ENCODE measurements at places on chromosomes 3 and 15.

DNA sequence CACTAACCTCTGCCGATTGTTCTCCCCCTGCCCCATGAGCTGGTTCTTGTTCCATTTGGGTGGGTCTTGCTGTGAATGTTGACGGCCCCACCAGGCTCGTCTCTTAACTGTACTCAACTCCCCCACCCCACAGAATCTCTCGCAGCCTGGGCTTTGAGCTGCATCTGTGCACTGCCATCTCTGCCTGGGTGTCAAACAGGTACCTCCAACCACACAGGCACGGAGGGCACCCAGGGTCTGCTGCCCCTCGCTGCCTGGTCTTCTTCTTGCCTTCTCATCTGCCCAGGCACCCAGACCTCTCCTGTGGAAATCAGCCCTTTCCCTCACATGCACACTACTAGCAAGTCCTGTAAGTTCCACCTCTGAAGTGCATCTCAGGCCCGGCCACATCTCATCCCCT is 10.1 kb downstream of the TLR9 start:
- no peak for DNase-seq

- DNase-seq: no peak
Measured at GRCh38 chr3:196210673-196211556, at the start of gene ZDHHC19. ZDHHC19 (minus strand) TSS chr3:196211400; CDS start chr3:196211315, 85 bp downstream.

DNA sequence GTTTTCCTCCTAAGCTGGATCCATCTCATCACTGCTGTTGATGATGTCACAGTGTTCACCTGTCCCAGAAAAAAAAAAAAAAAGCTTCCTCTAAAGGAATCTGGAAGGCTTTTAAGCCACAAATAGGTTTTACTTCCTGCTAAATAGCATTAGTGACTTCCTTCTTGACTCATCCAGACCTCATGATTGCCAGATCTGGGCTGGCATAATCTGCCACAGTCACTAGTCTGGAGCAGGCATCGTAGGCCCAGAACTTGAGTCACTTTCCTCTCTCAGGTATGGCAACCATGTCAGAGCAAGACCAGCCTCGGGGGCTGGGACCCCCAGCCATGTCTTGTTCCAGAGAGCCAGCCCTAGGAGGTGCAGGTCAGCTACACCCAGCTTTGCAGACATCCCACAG is 266.5 kb upstream of the CADM2 start:
- peak; percentile 17 for DNase-seq

DNA sequence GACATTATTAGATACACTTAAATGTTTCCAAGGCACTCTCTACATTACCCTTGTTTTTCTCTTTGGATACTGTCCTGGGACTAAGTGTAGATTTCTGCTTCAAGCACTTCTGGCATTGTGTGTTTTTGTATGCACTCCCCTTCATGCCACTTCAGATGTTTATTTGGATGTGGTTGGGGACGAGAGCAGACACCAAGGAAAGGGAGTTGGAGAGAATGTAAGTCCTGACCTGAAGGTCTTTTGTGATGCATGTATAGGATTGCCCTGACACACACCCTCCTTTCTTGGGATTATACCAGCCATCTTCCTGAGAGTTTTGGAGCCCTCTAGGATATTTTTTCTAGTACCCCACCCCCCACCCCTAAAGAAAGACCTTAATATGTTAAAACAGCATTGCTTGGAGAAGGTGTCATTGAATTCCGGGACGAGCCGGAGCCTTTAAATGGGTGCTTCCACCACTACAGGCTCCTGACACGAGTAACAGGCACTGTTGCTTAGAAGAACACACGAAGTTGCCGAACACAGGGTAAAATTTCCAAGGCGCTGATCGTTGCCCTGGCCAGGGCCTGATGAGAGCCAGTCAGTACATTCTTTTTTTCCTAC is 22.7 kb downstream of the PSMD6 start:
- DNase-seq: no peak

- DNase-seq: no peak
Measured at GRCh38 chr3:45544717-45545296, 49.7 kb upstream of the LIMD1 start.

DNA sequence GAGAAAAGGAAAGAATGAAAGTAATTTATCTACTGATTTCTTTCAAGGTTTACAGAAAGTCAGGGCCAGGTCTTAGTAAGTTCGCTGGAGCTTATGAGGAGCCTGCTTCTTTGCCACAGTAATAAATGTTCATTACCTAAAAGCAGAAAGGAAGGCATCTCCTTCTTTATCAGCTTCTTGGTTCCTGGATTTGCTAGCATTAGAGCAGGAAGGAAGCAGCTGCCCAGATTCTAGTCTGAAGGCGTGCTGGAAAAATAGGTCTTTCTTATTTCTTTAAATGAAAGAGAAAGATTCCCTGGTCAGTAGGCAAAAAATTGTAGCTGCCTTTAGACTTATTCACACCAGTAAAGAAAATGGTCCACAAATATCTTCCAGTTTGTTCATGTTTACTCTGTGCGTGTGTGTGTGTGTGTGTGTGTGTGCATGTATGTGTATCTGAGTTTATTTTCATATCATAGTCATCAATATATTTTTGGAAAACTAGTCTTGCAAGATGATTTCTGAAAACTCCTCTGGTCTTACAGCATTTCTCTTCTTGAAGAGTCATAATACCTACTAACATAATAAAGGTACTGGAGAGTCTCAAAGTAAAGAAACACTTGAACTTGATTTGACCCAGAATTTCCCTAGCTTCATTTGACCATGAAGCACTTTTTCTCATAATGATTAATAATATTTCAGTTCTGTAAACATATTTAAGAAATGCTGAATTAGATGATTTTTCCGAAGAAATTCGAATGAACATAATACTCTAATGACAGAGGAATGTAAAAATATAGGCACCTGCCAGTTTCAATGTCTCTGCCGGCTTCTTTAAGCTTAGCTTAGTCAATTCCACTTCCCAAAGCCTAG is 255.3 kb upstream of the ZPLD1 start:
- DNase-seq: no peak

DNA sequence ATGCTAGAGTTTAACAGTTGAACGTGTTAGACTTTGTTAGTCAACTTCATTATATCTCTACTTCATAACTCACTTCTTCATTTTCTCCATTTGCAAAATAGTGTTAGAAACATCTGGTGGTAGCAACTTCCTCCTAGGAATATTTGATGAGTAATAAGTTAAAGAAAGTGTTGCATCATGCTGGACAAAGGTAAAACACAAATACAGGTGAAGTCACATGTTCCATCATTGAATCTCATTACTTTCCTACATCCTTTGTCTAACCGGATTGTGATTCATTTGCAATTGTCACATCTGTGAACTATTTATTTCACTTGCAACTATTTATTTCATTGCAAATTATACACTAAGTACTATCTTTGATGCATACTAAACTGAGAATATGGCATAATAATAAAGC is 186.5 kb downstream of the TUSC7 start:
- DNase-seq: no peak

GRCh38 chr15:98683831-98684230 is 35.5 kb downstream of the IGF1R start:
- no peak for DNase-seq

- no peak for DNase-seq
Measured at GRCh38 chr15:60137711-60138396, 133.7 kb downstream of the FOXB1 start.

DNA sequence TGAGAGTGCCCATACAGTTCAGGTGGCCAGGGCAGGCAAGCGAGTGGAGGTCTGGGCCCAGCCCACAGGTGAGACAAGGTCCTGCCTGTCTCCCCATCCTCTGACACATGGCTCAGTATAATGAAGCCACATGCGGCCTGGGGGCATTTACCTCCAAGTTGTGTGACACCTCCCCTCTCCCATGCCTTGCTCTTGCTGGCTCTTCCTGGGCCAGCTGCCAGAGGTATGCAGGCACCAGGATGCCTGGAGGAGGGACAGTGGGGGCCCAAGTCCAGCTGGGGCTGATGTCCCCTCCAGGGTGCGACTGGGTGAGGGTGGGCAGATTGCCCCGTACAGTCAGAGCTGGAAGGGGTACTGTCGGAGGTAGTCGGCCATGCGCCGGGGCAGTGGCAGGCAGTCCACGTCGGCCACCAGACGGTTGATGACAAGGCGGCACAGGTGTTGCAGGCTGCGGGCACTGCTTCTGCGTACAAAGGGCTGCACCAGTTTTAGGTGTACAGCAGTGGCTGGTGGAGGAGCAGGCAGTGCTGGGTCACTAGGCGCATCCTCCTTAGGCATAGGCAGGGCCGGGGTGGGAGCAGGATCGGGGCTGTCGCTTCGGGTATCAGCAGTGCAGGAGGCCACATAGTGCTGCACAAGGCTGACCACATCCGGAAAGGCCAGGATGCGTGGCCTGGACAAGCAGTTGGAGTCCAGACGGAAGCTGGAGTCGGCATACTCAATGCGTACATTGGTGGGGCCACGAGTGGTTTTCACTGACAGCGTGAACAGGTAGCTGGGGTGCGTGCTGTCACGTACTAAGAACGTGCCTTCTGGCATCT is 4.1 kb downstream of the CISH start:
- no peak for DNase-seq

- DNase-seq: no peak
Measured at GRCh38 chr15:70094690-70095311, 2.9 kb downstream of the TLE3 start.

- peak; percentile 5 for DNase-seq
Measured at GRCh38 chr15:49627407-49627877, 6.6 kb downstream of the DTWD1 start.

GRCh38 chr3:12638105-12638504 is 25.8 kb downstream of the RAF1 start:
- DNase-seq: no peak

- no peak for DNase-seq
Measured at GRCh38 chr15:45150997-45151396, 21.2 kb downstream of the DUOX1 start.

GRCh38 chr3:171309906-171310359 is 150.3 kb downstream of the TNIK start:
- no peak for DNase-seq

DNA sequence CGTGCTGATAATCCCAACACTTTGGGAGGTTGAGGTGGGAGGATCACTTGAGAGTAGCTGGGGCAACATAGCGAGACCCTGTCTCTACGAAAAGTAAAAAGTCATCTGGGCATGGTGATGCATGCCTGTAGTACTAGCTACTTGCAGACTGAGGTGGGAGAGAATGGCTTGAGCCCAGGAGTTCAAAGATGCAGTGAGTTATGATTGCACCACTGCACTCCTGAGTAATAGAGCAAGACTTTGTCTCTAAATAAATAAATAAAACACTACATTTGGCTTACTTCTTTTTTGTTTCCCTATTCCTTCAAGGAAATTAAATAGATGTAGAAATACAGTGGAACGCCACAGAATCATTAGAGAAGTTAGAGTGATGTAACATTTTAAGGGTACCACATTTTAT is 20.1 kb upstream of the LDHAL6B start:
- DNase-seq: no peak

DNA sequence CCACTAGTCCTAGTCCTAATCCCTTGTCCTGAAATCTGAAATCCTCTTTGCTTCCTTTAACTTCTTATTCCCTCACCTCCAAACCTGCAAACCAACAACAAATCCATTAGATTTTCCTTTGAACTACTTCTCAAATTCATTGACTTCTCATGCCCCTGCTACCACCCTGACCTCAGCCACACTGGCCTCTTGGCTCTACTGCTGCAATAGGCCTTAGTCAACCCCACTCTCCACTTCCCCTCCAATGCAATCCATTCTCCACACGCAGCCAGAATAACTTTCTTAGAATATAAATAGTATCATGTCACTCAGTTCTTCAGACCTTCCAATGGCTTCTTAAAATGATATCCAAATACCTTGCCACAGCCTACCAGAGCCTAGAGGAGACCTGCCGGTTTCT is 131.1 kb upstream of the GADL1 start:
- no peak for DNase-seq

DNA sequence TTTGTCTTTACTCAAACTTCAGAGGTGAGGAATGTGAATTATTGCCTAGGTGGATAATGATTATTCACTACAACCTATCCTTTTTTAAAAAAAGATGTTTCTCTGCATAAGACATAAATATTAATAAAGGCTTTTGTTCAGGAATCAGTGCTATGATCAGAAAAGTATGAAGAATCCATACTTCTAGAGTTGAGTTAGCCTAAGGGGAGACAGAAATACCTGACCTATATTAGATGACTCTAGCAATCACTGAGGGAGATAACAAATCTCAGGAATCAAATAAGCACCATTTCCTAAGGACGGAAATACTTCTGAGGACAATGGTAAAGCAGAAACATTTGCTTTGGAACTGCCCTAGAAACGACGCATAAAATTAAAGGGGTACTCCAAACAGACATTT is 763.8 kb downstream of the GBE1 start:
- DNase-seq: no peak

Data from Calu3 (cell line).